Testis (tissue), 5 donors: ENCODE measurements at places on chromosomes 7 and 10. TPM values are rescaled to one million over a fixed set of nuclear protein-coding genes. Genes with fewer than 3 reads are reported as not detected.

HGF gene
- 5.0 TPM for total RNA-seq

SLC26A4 gene
- 0.79 TPM for total RNA-seq

RPEL1 gene
- not detected for total RNA-seq

SFTPA1 gene
- not detected for total RNA-seq

PRSS37 gene
- 38.6 TPM for total RNA-seq

FRMPD2 gene
- total RNA-seq = 8.3 TPM

AGAP5 gene
- 20.3 TPM for total RNA-seq

SYT15 gene
- 1.7 TPM for total RNA-seq

PNLIPRP1 gene
- total RNA-seq = not detected

OPALIN gene
- total RNA-seq = not detected

C10orf105 gene
- 0.87 TPM for total RNA-seq

ITIH2 gene
- total RNA-seq = not detected

CLDN3 gene
- total RNA-seq = 1.9 TPM

OPN4 gene
- total RNA-seq = not detected

SLC13A1 gene
- total RNA-seq = not detected

SLC39A12 gene
- 0.68 TPM for total RNA-seq

HTR7 gene
- 8.3 TPM for total RNA-seq

BTBD16 gene
- 4.9 TPM for total RNA-seq

UCMA gene
- 0.43 TPM for total RNA-seq

ABCC2 gene
- total RNA-seq = 2.7 TPM

SUV39H2 gene
- total RNA-seq = 29.9 TPM

HKDC1 gene
- 1.9 TPM for total RNA-seq

DENND11 gene
- total RNA-seq = 6.7 TPM

NUTM2E gene
- 0.12 TPM for total RNA-seq

FXYD4 gene
- total RNA-seq = 1.5 TPM

GJD4 gene
- 0.31 TPM for total RNA-seq
